Left cardiac atrium (tissue), 4 donors: ENCODE measurements at places on chromosomes 2 and 18. TPM values are rescaled to one million over a fixed set of nuclear protein-coding genes. Genes with fewer than 3 reads are reported as not detected.

DNA sequence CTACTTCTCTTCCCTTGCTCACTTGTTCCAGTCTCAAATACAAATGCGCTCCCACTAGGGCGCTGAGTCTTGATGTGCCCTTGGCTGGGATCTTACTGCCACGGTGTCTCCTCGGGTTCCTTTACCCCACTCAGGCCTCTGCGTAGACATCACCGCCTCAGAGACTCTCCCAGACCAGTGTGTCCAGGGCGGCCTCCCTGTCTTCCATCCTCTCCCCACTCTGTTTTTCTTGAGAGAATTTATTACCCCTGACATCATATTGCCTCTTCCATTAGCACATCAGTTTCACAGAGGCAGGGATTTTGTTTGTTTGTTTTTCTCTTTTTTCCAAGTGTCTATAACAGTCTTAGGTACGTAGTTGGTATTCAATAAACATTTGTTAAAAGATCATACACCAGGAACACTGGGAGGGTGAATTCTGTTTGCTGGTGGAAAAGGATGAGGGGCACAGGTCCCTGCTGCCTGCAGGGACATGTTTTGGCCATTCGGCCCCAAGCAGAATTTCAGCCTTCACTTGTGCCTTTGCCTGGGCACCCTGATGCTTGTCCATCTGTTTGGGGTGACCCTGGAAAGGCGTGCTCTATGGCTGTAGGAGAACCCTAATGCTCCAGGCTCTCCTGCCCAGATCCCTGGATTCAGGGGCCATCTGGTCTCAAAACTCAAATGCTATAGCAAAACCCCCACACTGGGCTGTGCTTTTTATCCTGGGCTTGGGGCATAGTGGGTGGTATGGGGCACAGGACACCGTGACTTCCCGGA, 55.0 kb downstream of the RPL37A start:
- DNase-seq, result no peak

DNA sequence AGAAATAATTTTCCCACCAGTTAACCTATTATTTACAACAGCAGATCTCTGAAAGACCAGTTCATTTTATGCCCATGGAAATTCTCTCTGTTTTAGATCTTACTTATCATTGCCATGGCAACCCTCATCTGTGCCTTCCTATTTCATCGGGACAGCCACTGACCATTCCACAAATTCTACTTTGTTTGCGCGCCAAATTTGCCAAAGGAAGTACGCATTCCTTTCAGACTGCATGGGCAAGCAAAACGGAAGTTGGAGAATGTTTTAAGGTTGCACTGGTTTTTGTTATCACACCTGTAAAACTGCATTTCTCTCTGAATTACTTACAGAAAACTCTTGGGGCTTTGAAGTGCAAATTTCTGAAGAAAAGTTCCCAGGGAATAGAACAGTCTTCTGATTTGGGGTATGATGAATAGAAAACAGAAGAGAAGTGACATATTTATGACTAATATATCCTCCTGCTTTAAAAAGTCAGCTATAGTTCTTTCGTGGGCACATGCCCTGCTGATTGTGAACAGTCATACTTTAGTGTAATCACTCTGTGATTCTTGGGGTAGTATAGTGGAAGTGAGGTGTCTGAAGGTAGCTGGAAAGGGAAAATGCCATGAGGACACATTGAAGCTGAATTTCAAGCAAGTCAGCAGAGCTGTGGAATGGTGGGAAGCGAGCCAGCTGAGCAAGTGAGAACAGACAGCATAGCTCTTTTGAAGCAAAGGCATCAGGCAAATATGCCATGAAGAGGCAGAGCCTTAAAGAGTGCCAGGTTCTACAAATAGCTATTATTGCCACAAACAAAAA, 20.9 kb downstream of the NETO1 start:
- no peak for DNase-seq

GRCh38 chr2:55743583-55743982, 49.9 kb upstream of the PNPT1 start:
- no peak for DNase-seq

DNA sequence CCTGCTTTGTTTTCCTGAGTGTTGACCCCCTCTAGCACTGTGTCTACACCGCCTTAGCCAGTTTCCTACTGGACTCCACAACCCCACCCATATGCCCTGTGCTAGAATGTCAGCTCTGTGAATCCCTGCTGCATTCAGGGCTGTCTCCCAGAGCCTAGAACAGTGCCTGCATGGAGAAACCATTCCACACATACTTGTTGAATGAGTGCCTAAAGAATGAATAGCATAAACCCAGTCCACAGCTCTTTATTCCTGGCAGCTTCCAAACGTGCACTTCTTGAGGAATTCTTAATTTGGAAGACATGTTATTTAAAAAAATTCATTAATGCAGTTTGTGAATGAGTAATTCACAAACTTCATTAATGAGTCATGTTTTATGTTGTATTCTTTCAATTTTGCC, 6.5 kb upstream of the NAPG start:
- DNase-seq, result no peak

DNA sequence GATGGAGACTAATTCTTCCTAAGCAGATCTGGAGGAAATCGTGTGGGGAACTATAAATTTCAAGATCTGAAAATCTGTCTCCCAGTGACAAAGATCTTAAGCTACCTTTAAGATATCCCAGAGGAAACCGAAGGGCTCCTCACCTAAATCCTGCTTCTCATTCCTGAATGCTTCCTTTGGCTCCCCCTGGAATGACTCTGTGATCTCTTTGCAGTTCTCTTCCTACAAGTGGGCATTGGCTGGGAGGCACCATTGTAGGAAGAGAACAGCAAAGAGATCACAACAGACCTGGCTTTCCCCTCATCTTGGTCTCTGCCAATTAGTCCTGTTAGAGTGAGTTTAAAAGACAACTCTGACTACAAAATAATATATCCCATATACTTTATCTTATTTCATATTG, 70.0 kb upstream of the KCNH7 start:
- DNase-seq, result no peak

Gene RNF144A
- total RNA-seq, result 4.4 TPM

DNA sequence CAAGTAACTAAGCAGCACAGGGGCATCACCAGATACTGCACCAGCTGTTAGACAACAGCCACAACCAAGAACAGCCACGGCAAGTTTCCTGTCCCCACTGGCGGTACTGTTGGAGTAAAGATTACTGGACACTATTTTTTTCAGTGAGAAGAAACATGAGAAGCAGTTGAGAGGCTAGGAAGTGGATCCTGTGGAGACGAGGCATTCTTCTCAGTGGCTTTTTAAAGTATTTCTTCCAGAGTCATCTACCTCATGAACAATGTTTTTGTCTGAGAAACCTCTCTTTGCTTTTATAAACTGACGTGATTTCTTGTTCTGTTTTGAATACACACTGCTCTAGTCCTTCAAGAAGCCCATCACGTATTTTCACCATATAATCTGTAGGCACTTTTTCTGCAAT, 18.8 kb downstream of the TM4SF20 start:
- DNase-seq, result no peak

Gene CREG2
- not detected for total RNA-seq
